ENCODE measurements at places on chromosomes 2 and 18. TPM values are rescaled to one million over a fixed set of nuclear protein-coding genes. Genes with fewer than 3 reads are reported as not detected.
A peak's percentile ranks its signal among the peaks of the same experiment; 100 is the strongest.

- peak overlapping the region; percentile 20 for H3K27ac ChIP-seq
- no peaks in the 10 kb centered on the region for H3K36me3 ChIP-seq
- peaks cover 11% of the 10 kb centered on the region for H3K4me1 ChIP-seq
- H3K27me3 ChIP-seq: no peaks in the 10 kb centered on the region
These were observed 33.7 kb downstream of the EHBP1 start for GRCh38 chr2:62738981-62739936.

- no peaks in the 10 kb centered on the region for H3K36me3 ChIP-seq
- no peaks in the 10 kb centered on the region for H3K4me1 ChIP-seq
- DNase-seq: no peak
- H3K4me3 ChIP-seq: no peak overlapping the region
- H3K27ac ChIP-seq: no peak overlapping the region
- H3K27me3 ChIP-seq: no peaks in the 10 kb centered on the region
These were observed 198.2 kb upstream of the COPS8 start for GRCh38 chr2:236887531-236887930.

DNA sequence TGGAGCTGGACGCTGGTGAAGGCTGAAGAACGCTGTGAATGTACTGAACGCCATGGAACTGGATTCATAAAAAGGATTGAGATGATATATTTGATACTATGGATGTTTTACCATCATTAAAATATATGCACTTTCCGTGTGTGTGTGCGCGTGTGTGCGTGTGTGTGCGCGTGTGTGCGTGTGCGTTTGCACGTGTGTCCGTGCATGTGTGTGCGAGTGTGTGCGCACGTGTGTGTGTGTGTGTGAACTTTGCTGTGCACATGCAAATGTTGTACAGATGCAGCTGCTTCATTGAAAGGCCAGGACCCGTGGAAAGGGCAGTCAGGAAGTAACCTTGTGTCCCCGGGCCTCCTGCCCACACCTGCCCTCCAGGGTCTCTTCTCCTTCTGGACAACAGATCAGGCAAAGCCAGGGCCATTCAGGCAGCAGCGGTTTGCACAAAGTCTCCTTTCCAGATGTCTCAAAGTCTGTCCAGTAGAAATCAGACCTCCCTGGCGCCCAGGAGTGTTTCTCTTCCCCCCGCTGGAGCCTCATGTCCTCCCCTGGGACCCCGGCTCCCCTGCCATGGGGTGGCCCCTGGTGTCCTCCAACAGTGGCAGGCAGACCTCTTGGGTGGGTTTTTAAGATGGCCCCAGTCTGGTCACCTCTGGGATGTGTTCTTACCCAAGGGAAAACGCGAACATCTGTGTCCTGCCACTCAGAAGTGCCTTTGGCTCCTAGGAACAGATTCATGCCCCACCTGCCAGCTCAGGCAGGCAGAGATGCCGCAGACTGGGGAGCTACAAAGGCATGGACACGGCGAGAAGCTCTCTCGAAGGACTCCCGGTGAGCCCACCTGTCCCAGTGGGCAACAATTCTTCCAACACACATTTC, 86.1 kb upstream of the GPC1 start:
- H3K27ac ChIP-seq: no peak overlapping the region
- no peaks in the 10 kb centered on the region for H3K36me3 ChIP-seq
- H3K4me3 ChIP-seq: no peak overlapping the region
- no peak for DNase-seq
- peaks cover 2% of the 10 kb centered on the region for H3K4me1 ChIP-seq

GRCh38 chr2:176997074-176997791, 215.4 kb upstream of the HNRNPA3 start:
- H3K27ac ChIP-seq: no peak overlapping the region
- H3K4me1 ChIP-seq: no peaks in the 10 kb centered on the region

GRCh38 chr2:59583173-59583765, 970.2 kb downstream of the BCL11A start:
- no peak for DNase-seq
- H3K27ac ChIP-seq: no peak overlapping the region
- no peak overlapping the region for H3K4me3 ChIP-seq
- no peaks in the 10 kb centered on the region for H3K4me1 ChIP-seq
- H3K36me3 ChIP-seq: no peaks in the 10 kb centered on the region

The LRP2 gene
- 2.1 TPM for total RNA-seq

The STK11IP gene
- 43.8 TPM for total RNA-seq

The REG1B gene
- total RNA-seq: 1.7 TPM
